ENCODE measurements at places on chromosomes 1 and 21. TPM values are rescaled to one million over a fixed set of nuclear protein-coding genes. Genes with fewer than 3 reads are reported as not detected.
A peak's percentile ranks its signal among the peaks of the same experiment; 100 is the strongest.

- DNase-seq = no peak
Observed at GRCh38 chr1:44676484-44677200, 2.1 kb downstream of the ARMH1 start.

- peak; percentile 10 for DNase-seq
Observed at GRCh38 chr1:79193211-79194079, 186.9 kb upstream of the ADGRL4 start.

- DNase-seq = no peak
Observed at GRCh38 chr1:3746389-3746829, 5.8 kb upstream of the CCDC27 start.

Gene DCLRE1B
- polyA plus RNA-seq = 8.8 TPM

Gene RHOU
- polyA plus RNA-seq = 18.4 TPM

Gene ANKRD45
- polyA plus RNA-seq = 1.8 TPM

- DNase-seq = peak; percentile 62
Observed at GRCh38 chr1:10338047-10338446, 60.8 kb upstream of the PGD start.

Measured in brain (organoid and tissue), 16 donors.